ENCODE measurements at places on chromosomes 3 and 15.

DNA sequence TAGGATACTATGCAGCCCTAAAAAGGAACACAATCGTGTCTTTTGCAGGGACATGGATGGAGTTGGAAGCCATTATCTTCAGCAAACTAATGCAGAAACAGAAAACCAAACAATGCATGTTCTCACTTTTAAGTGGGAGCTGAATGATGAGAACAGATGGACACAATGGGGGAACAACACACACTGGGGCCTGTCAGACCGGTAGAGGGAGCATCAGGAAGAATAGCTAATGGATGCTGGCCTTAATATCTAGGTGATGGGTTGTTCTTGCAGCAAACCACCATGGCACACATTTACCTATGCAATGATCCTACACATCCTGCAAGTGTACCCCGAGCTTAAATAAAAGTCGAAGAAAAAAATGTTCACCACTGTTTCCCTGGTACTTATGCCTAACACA lies 17.5 kb downstream of the SENP7 start:
- no peak for DNase-seq

GRCh38 chr15:76991048-76991447 lies 3.9 kb upstream of the PSTPIP1 start:
- DNase-seq = no peak

GRCh38 chr3:57062101-57062631 lies 1.7 kb downstream of the SPATA12 start:
- DNase-seq = no peak

GRCh38 chr15:35305946-35306345 lies 220.9 kb upstream of the NANOGP8 start:
- no peak for DNase-seq

DNA sequence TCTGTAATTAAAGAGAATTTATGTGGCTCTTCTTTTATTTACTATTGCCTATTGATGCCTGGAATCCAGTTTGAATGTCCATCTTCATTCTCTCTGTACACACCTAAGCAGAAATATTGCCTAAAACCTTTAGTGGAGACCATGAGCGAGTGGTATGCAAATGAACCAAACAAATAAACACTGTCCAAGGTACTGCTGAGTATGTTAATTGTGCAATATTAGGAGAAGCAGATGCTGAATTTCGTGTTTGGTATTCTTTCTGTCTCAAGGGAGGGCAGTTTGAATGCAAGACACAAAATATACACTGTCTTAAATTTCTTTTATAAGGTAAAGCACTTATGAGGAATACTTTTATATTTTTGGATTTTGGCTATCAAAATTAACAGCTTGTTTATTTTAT lies 440.9 kb downstream of the RBMS3 start:
- DNase-seq = no peak

DNA sequence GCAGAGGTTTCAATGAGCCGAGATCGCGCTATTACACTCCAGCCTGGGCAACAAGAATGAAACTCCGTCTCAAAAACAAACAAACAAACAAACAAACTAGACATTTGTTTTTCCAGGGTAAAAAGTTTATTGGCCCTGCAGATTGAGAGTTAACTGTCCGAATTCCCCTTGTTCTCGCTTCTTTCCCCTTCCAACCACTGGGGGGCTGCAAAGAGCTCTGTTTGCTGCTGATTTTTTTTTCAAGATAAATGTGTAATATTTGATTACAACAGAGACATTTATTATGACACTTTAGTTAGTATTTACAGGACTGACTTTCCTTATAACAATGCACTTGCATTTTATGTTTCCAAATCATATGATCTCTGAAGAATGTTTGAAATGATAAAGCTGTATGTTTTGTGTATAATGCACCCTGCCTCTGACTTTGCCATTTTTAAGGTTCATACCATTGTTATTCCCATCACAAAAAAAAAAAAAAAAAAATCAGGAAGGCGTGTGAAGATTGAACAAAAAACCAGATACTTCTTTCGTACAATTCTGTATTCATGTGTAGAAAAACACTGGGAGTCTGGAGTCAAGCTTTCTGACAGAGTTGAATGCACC lies 2.8 kb downstream of the CLSTN2 start:
- DNase-seq = no peak

All from stimulated activated CD8-positive, alpha-beta memory T cell treated with anti-CD3 and anti-CD28 coated beads, Interleukin-4, amount 100 ng/mL, for 1 hour (primary cell).